Stimulated activated naive CD4-positive, alpha-beta T cell treated with Interleukin-2 at 50 U/mL for 16 hours (primary cell): ENCODE measurements at places on chromosomes 5 and 9.

GRCh38 chr5:179138568-179138925 is 78.4 kb downstream of the ZNF354C start:
- no peak for DNase-seq

GRCh38 chr5:112604732-112605630 is 132.7 kb upstream of the APC start:
- no peak for DNase-seq

- DNase-seq = no peak
These were observed 196.4 kb downstream of the NR3C1 start for GRCh38 chr5:143207058-143207457.

DNA sequence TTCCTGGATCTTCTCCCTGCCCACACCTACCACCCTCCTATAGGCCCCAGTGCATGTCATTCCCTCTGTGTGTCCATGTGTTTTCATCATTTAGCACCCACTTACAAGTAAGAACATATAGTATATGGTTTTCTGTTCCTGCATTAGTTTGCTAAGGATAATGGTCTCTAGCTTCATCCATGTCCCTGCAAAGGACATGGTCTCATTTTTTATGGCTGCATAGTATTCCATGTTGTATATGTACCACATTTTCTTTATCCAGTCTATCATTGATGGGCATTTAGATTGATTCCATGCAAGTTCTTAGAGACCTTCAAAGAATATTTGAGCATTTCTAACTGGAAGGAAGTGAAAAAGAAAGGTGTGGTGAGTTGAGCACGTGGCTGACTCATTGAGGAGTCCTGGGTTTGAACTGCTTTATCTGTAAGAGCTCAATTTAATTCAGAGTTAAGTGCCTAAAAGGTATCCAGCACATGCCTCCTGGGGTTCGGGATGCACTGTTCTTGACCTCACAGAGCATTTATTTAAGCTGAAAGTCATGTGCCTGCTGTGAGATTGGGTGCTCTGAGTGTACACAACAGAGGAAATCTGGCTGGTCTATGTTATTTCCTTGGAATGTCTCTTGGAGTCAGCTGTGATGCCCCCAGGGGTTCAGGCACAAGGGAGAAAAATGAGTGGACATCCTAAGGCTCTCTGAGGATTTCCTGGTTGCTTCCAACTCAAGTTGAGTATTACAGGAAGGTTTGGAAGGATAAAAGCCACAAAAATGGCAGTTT is 56.4 kb downstream of the SH3GL2 start:
- DNase-seq = no peak

- peak; percentile 30 for DNase-seq
These were observed 1.9 kb downstream of the ANKH start for GRCh38 chr5:14869668-14870164.

DNA sequence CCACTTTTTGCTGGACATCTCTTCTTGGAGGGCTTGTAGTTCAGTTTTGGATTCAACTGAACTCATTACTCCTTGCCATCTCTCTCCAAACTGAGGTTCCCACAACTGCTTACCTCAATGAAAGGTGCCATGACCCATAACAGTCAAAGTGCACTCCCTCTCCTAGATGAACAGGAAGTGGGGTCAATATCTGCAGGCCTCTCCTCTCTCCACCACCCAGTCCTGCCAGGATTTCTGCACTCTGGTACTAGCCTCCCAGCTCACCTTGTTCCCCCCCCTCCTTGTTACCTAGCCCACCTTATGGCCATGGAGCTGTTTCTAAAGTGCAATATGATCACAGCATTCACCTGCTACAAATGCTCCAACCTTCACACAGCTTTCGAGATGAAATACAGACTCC is 5.9 kb downstream of the LHFPL2 start:
- DNase-seq = no peak

DNA sequence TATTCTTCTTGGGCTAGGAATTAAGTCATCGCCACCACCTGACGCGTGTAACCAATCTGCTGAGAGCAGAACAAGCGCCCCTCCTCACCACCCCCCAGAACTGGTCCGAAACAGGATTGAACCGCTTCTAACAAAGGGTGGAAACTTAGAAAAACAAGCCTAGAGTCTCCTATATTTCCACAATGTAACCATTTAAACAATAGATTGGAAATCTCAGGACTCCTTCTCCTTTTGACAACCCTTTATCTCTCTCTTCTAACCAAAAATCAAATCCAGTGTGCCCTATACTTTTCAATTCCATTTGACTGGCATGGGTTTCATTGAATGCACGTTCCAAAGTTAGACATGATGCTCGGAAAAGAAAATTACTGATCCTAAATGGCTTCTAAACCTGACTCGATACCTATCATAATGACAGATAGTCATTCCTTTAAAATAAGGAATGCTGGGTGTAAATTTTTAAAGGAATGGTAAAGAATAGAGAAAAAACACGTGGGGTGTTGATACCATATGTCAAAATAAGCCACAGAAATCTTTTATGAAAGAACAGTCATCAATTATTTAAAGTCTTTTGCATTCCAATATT is 1.2 kb downstream of the ARRDC3 start:
- DNase-seq = peak; percentile 73
